ENCODE measurements at places on chromosomes 6 and 20.

GRCh38 chr20:15395457-15395856 is 1058.0 kb upstream of the FLRT3 start:
- no peak for DNase-seq

DNA sequence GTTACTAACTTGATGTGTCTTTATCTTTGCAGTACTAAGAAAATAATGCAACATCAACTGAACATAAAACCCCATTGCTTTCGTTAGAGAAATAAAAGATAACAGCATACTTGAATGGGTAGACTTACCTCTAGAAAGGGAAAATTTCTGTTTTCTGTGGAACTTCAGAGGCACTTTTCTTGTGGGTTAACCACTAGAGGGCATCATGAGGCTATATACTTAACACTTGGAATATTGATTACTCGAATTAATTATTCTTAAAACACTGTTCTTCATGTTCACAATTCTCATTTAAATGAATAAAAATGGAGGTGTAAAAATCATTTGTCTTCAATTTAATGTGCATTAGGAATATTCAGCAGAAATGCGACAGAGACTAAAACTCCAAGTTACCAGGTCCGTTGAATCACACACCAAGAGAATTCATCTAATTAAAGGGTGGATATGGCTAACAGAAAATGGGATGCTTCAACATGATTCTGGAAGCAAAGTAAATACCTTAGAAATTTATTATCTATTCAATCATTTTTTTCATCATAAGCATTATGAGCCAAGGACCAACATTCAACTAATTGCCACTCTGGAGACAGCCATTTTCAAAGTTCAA is 330.8 kb upstream of the PREP start:
- no peak for DNase-seq

GRCh38 chr6:122997541-122998150 is 1.6 kb downstream of the CLVS2 start:
- no peak for DNase-seq

- DNase-seq: peak; percentile 16
Observed at GRCh38 chr6:157668009-157668401, 155.0 kb upstream of the SNX9 start.

DNA sequence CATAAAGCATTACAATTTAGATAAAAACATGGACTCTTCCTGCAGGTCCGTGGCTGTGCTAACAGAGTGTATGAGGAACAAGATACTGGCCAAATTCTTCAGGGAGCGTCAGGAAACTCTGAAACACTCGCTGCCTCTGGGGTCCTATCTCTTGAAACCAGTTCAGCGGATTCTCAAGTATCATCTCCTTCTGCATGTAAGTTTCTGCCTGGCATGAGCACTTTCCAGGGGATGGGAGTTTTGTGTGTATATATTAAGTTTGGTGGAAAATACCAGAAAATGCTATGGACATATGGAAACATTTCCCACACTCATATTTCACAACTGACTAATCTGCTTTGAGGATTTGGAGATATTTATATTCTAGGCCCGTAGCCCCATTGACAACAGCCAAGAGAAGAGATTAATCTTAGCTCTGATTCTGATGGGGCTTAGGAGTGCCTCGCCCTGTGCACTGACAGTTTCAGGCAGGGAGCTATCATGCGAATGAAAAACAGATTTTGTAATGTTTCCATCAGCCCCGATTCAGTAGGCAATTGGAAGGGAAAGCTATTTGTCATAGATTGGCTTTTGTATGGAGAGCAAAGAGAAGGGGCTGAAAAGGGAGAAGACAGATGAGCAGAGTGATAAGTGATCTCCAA is 64.7 kb upstream of the MTHFD1L start:
- DNase-seq: no peak

- no peak for DNase-seq
Observed at GRCh38 chr6:22448291-22448711, 121.1 kb upstream of the HDGFL1 start.

DNA sequence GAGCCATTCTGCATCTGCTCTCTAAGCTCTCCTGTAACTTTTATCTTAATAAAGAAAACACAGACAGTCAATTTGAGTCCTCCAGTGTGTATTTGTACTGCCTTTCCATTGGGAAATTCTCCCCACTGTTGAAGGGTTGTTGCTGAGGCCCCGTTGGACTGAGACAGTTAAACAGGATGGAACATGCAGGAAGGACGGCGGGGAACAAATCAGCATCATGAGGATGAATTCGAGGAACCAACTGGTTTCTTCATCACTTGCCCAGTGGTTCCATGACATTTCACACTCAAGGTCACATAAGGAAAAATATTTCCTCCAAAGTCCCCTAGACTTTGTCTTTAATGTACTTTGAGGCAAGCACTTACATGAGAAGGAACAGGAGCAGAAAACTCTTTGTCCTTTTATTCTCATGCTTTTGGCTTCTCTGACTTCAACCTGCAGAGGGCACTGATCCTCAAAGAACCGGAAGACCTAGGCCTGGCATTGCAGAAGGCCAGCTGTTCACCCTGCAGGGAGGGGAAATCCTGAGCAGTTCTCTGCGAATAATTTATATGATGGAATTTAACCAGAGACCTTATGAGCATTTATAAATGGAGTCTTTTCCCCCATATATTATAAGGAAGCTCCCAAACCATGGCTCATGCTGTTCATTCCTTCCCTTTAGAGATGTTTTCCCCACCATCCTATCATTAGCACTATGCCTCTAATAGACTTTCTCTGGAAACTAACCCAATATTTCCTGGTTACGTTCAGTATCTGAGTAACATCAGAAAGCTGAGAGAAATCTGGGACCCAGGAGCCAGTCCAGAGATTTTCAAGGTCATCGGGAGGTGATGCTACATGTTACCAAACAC is 55.2 kb upstream of the ADGRF1 start:
- DNase-seq: no peak

DNA sequence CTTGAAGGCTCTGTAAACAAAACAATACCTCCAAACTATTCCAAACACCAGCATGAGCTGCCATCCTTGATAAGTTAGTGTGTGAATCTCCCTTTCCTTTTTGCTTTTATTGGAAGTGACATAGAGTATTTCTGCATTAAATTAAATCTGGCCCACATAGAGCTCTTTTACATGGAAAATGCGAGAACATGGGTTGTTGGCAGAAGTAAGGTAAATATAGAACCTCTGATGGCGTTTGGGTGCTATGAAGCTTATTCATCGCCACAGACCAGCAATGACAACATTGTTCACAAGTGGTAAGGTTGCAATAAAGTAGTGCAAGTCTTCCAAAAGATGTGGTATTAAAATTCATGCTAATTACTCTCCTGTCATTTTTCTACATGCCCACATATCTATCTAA is 445.8 kb upstream of the JAG1 start:
- no peak for DNase-seq

GRCh38 chr6:71599359-71599758 is 287.0 kb upstream of the RIMS1 start:
- no peak for DNase-seq

DNA sequence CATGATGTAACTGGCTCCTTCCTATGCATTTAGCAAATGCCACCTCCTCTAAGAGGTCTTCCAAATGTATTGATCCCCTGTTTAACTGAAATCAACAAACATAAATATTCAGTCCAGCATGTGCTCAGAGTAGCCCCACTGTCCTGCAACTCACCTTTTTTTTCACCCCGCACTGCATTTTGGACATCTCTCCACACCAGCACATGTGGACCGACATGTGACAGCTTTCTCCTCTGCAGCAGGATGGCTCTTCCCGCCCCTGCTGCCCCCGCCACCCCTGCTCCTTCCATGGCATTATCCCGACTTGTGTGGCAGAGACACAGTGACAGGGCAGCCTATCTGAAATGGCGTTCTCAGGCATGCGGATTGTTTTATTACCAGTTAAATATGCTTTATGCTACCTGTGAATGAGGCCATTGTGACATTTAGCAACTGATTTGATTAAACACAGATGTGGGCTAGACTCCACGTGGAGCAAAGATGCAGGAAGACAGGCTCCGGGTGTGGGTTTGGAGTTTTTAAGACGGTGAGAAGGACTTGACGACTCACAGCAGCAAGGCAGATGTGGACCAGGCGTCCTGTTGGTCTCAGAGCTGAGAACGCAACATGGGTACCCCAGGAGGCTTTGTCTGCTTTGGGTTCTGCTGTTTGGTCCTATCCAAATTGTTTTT is 161.2 kb downstream of the EYA2 start:
- DNase-seq: no peak

DNA sequence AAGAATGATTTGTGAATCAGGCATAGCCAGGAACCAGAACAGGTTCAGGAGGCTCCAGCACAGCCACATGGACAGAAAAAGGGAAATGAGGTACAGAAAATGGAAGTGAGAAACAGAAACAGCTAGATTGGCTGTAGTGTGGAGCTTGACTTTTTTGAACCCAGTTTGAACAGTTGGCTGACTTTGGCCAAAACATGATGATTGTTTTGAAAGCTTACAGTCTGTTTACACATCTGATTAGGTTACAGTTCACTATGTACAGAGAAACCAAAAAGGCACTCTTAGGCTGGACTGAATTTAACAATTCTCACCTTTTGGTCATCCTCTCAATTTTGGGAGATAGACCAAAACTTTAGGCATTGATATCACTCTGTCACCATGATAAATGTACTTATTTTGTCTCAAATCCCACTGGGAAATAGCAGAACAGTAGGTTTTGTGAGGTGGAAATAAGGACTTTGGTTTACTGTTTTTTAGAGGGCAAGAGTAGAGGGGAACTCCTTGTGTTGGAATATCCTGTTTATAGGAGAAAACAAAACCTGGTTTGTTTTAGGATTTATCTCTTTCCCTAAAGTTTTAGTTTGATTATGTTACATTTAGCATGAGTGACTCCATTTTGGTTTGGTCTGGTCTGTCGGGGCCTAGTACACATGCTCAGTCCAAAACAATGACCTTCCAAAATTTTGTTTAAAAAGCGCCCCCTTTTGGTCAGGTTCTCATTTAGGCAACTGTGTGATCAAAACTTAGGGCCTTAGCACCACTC is 123.1 kb downstream of the OLIG3 start:
- DNase-seq: no peak

GRCh38 chr20:14446446-14446845 is 109.0 kb upstream of the FLRT3 start:
- DNase-seq: no peak

DNA sequence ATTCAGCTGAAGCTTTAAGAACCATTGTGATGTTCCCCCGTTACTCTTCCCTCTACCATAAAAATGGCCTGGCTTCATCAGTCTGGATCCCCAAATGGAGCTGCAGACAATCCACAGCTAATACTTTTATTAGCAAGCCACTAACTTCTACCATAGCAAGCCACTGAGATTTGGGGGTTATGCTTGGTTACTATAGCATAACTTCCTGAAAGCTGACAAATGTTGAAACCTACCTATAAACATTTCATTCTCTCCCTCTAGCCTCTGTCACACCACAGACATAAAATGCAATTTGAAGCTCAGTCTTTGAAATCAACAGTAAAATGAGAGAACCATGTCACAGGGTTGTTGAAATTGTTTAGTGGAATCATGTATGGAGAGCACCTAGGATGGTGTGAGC is 3.0 kb upstream of the HTR1E start:
- DNase-seq: no peak

DNA sequence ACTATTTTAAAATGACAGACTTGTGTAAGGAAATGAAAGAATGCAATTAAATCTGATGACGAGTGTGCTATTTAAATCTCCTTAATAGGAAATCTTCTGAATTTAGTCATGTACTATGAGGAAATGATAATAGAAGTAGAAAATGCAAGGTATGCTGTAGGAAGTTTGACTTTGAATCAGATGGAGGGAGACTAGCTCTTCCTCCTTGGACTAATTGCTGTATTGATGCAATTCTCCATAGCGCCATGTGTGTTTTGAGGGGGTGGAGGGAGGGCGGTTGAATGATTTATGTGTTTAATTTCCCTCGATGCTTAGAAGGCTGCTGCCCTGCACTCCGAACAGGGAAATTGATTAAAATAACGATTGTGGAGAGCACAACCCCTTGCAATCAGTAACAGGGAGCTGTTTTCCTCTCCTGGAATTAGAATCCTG is 214.4 kb upstream of the PRND start:
- no peak for DNase-seq

- no peak for DNase-seq
Observed at GRCh38 chr20:44730441-44730840, 15.2 kb upstream of the KCNK15 start.

GRCh38 chr20:61263084-61263695 is 11.1 kb downstream of the CDH4 start:
- DNase-seq: no peak

DNA sequence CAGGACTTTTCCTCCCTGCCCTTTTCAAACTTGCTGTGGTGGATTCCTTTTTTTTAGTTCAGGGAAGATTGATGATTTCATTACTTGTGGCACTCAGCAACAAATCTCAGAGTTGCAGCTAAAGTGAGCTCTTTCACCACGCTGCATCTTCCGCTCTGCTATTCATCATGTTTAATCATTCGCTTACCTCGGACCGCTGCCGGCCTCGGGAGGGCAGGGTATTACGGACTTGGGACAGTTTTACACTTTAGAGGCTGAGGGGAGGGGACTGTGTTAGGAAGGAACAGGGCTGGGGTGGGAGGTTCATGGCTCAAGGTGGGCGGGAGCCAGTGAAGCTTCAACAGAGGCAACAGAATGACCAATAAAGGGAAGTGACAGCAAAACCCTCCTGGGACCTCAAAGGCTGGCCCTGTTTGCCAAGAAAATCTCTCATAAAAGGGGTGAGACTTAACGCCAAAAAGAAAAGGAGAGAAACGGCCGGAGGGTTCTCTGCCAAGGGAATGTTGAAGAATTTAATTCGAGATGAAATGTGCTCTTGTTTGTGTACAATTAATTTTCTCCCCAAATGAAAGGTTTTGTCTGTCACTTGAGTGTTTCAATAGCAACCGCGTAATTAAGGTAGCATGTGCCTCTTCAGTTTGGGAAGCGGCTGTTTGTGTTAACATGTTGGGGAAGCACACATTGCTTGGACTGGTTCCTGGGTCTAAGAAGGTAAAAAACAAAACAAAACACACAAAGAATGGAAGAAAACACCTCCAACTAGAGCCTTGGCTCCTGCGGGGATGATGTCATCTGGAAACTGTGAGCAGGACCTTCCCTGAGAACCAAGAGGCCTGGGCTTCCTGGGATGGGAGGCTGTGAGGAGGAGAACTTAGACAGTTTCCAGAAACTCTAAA is 72.5 kb upstream of the SULF2 start:
- DNase-seq: no peak

- DNase-seq: no peak
Observed at GRCh38 chr6:2097464-2097863, 147.9 kb downstream of the GMDS start.

DNA sequence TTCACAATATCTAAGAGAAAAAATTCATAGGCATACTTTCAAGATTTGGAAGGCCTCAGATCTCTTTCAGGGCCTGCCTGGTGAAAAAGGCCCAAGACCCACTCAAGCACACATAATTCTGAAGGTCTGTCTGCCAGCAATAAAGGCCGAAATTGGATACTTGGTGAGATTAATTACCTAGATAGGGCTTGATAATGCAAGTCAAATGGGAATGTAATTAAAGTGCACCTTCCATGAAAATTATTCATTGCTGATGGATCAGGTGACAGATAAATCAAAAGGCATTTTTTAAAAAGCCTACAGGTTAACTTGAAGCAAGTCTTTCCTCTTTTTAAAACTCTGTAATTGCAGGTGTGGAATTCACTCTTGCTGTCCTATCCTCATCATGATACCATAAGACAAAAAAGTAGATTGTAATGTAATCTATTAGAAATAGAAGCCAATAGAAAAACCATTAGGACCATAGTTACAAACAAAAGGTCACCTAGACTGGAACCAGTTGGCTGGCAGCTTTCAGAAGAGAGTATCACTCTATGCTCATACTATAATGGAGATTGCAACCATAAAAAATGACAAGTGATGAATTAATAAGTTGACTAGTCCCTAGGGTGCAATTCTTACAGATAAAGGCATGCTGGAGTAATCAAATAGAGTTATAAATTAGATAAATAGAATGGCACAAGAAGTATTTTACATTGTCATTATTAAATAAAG is 77.3 kb downstream of the EPHA7 start:
- no peak for DNase-seq
